Vagina (tissue), 2 donors: ENCODE measurements at places on chromosomes 5 and 9.

DNA sequence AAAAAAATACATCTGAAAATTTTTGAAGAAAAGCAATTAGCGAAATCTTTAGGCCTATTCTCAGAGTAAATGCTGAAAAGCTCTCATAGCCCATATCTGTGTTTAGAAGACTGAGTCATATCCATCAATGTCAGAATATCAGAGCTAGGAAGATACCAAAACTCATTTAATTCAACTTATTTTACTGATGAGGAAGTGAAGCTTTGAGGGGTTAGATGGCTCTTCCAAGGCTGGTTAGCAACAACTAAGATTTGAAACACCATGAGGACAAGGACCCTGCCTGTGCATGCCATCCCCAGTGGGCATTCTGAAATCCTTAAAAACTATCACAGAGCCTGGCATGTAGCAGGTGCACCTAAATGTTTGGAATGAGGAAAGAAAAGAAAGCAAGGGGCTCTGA is 2.5 kb downstream of the FREM1 start:
- no peak for DNase-seq

DNA sequence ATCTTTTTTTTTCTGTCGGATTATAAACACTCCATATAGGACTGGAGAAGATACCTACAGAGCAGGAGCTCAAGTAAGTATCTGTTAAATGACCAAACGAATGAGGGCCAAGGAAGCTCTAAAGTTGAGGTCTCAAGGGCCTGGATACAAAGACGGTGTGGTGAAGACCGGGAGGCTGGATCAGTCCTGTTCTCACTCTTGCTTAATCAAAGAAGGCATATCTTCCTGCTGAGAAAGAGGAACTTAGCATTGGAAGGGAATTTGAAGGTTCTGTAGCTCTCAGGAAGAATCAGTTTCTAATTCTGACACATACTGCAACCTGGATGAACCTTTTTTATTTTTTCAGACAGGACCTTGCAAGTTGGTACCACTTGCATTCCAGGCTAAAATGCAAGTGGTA is 28.3 kb upstream of the PAX5 start:
- no peak for DNase-seq

GRCh38 chr5:143653766-143654282 is 158.1 kb upstream of the HMHB1 start:
- no peak for DNase-seq

DNA sequence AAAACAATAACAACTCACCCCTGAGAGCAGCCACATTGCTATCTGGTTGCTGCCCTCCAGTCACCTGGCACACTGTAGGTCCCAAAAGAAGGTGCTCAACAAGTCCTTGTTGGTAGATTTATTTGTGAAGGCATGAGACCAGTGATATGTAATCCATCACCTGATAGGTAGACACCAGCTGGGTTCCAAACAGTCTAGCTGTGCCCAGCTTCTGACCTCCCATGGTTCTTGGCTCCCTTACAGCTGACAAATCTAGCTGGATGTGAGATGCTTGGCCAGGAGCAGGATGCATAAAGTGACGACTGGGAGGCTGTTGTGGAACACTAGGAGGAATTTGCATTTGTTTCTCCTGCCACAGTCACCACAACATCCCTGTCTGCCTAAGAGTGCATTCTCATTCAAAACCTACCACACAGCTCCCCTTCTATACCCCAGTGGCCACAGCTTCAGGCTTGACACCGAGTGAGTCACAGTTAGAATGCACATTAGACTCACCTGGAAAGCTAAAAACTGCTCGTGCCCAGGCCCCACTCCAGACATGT is 7.8 kb upstream of the VLDLR start:
- DNase-seq: no peak

- no peak for DNase-seq
Observed at GRCh38 chr5:7072188-7072587, 323.8 kb upstream of the ADCY2 start.

GRCh38 chr9:136052472-136052880 is 42.6 kb downstream of the NACC2 start:
- DNase-seq: peak; percentile 80

- DNase-seq: no peak
Observed at GRCh38 chr5:160697281-160697680, 154.7 kb downstream of the ATP10B start.

- DNase-seq: no peak
Observed at GRCh38 chr9:117247266-117247665, 167.6 kb downstream of the ASTN2 start.

GRCh38 chr5:98679963-98680362 is 93.5 kb upstream of the RGMB start:
- no peak for DNase-seq

- DNase-seq: no peak
Observed at GRCh38 chr9:15999422-16000339, 446.8 kb downstream of the CCDC171 start.

GRCh38 chr5:16862777-16863176 is 73.3 kb downstream of the MYO10 start:
- DNase-seq: no peak

- no peak for DNase-seq
Observed at GRCh38 chr9:89902450-89903140, 297.8 kb downstream of the GADD45G start.

DNA sequence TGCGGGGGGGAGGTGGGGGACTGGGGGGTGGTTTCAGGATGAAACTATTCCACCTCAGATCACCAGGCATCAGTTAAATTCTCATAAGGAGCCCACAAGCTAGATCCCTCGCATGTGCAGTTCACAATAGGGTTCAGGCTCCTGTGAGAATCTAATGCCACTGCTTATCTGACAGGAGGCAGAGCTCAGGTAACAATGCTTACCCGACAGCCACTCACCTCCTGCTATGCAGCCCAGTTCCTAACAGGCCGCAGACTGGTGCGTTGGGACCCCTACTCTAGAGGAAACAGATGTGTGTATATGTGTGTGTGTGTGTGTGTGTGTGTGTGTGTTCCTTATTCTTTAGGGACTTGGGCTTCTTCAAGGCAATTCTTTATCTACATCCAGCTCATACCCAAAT is 352.3 kb upstream of the CCNH start:
- no peak for DNase-seq

GRCh38 chr9:70829591-70830265 is 291.7 kb downstream of the TRPM3 start:
- DNase-seq: no peak

DNA sequence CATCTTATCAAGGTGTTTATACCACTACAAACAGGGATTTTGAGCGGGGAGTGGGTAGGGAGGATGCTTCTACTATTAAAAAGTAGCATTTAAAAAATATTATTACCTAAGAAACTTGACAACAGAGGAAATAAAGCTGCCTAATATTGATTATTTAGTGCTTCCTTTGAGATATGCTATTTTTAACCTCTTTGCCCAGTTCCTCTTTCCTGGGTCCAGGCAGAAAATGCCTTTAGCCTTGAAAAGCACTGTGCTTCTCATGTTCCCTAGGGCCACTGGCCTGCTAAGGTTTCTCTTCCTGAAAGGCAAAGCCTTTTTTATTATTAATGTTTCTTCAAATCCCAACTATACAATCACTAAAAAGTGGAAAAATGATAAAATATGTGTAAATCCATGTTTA is 217.2 kb upstream of the HAPLN1 start:
- DNase-seq: no peak

DNA sequence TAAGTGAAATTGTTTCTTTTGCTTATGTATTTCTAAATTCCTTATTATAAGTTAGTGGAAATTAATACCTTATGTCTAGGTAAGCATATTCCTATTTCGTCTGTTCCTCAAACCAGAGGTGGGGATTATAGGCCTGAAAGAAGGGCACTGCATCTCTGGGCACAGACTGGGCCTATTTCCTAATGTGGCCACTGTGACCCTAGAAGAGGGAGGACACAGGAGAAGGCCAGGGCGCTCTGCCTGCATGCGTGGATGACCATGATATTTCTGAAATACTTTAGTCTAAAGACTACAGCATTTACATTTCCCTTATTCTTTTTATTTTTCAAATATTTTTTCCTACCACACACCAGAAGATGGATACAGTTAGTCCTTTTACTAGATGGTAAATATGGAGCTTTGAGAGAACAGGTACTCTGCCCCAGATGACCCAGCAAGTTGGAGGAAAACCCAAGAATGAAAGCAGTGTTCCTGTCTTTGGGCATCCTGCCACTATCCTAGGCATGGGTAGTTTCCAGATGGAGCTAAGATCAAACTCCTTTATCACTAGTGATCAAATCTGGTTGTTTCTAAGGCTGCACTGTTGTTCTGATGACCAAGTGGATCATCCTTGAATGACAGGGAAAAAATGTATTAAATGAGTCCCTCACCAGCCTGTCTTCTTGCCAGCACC is 27.8 kb downstream of the RUSC2 start:
- DNase-seq: no peak

GRCh38 chr5:78606241-78606640 is 42.3 kb downstream of the LHFPL2 start:
- no peak for DNase-seq

GRCh38 chr9:34072868-34073590 is 24.3 kb upstream of the UBAP2 start:
- no peak for DNase-seq

- no peak for DNase-seq
Observed at GRCh38 chr5:140220698-140221064, 45.7 kb downstream of the CYSTM1 start.

DNA sequence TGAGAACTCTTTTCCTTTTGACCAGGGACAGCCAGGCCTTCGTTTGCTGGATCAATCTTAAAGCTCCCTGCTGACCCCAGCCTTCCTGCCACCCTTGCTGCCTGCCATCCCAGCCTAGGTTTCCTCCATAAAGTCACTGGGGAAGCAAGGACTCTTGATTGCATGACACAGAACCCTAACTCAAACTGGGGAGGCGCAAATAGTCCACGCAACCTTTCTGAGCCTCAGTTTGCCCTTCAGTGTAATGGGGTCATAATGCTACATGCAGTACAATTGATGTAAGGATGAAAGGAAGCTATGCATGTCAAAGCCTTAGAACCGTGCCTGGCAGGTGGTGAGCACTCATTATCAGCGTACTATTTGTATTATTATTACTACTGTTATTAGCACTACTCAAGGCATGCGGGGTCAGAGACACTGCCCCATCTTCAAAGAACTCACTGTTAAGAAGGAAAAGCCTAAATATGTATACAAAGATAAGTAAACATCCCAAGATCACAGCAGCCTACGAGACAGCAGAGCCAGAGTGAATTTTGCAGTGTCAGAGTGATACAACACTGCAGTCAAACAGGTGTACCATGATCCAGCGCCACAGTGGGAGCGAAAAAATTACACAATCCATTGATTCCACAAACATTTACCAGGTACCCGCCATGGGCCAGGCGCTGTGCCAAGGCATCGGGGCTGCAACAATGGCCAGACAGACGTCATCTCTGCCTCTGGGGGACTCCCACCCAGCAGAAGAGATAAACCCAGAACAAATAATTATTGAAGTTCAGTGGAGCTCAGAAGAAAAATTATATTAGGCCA is 16.9 kb upstream of the CPLX2 start:
- no peak for DNase-seq

DNA sequence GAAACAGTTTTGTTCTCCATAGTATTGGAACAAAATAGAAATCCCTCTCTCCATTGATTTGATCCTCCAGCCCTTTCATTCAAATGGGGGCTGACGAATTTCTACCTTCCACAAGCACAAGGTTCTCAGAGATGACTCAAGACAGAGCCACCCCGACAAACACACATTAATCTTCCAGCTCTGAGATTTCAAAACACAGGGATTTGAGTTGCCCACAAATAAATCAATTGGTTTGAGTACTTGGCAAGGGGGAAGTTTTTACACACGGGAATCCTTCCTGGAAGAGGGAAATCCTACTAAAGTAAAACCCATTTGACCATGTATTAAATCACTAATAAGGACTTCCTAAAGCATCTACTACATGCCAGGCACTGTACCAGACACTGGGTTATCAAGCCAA is 5.4 kb downstream of the ADRA1B start:
- DNase-seq: no peak
